ENCODE measurements at places on chromosomes 13 and 19. TPM values are rescaled to one million over a fixed set of nuclear protein-coding genes. Genes with fewer than 3 reads are reported as not detected.

The ZNF429 gene
- 5.6 TPM for total RNA-seq

The CALR3 gene
- not detected for total RNA-seq

The FOXA3 gene
- total RNA-seq, result not detected

The ZNF28 gene
- 15.7 TPM for total RNA-seq

The ZNF541 gene
- not detected for total RNA-seq

The ZNF556 gene
- total RNA-seq, result under 0.01 TPM

The FKBP8 gene
- total RNA-seq, result 289 TPM

The SPINT2 gene
- total RNA-seq, result 8.7 TPM

The FXYD3 gene
- total RNA-seq, result not detected

DNA sequence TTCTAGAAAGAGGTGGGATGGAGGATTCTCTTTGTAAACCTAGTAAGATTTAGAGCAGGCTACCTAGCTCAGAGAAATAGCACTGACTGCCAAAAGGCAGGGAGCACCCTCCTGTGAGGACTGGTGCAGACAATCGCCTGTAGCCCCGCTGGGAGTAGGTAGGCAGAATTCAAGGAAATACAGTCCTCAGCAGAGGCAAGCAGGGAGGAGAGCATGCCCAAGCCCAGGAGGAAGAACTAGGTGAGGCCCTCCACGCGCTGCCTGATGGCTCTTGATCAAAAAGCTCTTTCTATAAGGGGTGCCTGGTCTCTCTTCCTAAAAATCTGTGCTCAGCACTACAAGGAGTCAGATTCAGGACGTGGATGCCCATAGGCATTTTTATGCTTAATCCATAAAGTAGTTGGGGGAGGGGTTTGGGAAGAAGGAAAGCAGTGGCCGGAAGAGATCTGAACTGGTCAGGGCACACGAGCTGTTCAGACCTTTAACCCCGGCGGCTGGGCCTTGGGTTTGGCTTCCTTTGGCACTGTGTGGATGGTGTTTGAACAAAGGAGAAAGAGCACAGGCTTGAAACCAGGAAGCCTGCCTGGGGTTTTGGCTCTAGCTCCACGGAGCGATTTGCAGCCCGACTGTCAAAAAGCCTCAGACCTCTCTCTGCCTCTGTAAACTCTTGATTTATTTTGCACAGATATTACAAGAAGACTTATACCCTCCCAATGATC, 320.6 kb downstream of the FOXO1 start:
- no peak for DNase-seq

- no peak for DNase-seq
Measured at GRCh38 chr19:3723883-3724282, 15.7 kb downstream of the TJP3 start.

GRCh38 chr19:46551164-46551563, 50.0 kb upstream of the CALM3 start:
- DNase-seq, result no peak

GRCh38 chr19:42032431-42032830, 37.6 kb downstream of the GRIK5 start:
- peak; percentile 16 for DNase-seq

DNA sequence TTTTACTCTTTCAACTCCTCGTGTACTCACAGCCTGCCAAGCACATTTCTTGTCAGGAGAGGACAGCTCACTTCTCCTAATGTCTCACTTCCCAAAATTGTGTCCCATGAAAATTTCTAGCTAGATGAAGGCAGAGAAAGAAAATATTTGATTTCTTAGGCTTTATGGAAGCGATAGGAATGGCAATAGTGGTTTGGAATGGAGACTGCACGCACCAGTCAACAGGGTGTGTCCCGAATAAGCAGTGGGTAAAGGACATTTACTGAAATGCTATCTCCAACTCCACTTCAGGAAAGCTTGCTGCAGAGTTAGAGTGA, 321 bp upstream of the ZNF222 start:
- no peak for DNase-seq

DNA sequence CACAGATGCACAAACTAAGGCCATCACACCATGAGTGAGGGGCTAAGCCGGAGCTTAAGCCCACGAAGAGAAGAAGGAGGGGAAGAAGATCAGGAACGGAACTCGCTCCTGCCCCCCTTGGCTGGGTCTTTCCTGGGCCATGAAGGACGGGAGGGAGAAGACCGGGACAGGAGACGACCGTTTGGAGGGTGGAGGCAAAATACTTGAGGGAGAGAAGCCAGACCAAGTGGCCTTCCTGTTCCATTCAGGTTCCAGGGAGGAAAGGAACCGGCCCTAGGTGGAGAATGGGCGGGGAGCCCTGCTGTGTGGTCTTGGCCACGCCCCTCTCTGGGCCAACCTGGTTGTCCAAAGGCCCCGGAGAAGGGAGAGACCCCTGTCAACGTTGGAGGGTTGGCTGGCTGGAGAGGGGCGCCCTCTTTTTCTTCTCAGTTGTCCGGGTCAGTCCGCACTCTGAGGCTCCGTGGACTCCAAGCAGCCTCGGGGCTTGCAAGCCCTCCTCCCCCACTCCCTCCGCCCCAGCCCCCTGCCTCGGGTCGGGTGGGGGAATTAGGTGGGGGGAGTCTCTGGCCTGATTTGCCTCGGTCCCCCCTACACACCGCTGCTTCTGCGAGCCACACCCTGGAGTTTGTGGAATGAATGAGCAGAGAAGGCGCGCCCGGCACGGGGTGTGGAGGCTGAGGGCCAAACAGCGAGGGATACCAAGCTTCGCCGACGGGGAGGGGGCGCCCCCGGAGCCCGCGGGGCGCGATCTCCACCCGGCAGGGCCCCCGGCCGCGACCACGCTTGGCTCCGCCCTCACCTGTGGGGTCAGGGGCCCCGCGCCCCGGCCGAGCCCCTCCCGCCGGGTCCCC, 757 bp downstream of the FBN3 start:
- DNase-seq, result no peak

DNA sequence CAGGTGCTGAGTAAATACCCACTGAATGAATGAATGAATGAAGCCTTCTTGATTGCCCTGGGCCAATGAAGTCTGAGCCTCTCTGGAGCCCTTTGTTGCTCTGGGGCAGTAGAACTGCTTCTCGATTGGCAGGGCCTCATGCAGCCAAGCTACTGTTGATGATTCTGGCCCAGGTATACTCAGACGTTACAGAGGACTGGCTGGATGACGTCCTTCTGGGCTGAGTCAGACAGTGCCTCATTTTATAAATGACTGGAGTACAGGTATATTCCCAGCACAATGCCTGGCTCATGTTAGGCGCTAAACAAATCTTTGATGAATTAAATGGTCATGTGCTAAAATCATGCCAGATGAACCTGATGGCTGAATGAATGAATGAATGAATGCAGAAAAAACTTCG, 243.8 kb upstream of the MAB21L1 start:
- DNase-seq, result no peak

DNA sequence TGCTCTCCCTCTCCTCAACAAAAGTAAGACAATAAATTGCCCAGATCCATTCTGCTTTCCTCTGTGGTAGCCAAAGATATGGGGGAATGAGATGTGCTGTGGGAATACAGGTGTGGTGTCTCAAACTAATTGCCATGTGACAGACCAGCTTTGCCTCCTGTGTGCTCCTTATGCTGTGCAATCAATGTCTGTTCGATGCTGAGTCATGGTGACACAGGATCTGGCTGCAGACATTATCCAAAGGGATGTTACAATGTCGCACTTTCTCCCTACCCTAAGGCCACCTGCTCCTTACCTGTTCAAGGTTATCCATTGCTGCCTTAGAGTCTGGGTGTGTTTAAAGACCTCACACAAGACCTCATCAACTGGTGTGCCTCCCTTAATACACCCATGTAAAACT, 32.5 kb downstream of the FGF14 start:
- DNase-seq, result peak; percentile 17

DNA sequence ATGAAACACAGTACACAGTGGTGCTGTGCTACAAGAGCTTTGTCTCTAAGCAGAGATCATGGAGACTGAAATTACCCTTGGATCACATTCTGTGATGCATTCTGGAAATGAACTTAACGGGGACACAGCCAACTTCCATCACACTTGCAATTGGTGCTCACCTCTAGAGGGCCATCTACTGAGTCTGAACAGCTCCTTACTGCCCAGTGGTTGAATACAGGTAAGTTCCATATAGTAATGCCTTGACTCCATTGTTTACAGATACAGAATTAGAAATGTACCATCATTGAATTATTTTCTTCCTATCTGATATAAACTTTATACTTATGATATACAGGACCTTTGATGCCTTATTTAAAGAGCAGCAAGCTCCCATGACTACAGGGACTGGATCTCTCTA, 686.4 kb downstream of the PCDH9 start:
- no peak for DNase-seq

DNA sequence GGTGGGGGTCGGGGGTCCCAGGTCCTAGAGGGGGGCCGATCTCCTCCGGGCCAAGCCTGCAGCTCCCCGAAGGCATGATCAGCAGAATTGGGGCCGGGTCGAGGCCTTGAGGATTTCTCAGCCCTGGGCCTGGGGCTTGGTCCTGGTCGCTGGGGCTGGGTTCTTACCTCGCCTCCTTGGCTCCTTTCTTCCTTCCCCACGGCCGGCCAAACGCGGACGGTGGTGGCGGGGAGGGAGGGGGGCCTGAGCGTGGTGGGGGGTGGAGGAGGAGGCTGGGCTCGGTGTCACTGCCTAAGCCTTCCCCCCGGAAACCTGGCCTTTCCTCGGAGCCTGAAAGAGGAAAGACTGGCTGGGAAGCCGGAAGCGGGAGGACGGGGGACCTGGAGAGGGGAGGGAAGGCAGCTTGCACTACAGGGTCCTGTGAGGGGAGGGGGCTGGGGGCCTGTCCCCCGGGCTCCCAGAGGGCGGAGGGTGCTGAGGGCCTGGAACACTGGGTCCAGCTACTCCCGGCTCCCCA, at the start of gene ZNF579:
ZNF579 (minus strand) TSS at position 221 of the 517 bp plus-strand sequence. CDS start 1,209 bp downstream, outside the sequence.
- DNase-seq, result peak; percentile 93

- no peak for DNase-seq
Measured at GRCh38 chr13:96898646-96899254, 95.5 kb downstream of the OXGR1 start.

DNA sequence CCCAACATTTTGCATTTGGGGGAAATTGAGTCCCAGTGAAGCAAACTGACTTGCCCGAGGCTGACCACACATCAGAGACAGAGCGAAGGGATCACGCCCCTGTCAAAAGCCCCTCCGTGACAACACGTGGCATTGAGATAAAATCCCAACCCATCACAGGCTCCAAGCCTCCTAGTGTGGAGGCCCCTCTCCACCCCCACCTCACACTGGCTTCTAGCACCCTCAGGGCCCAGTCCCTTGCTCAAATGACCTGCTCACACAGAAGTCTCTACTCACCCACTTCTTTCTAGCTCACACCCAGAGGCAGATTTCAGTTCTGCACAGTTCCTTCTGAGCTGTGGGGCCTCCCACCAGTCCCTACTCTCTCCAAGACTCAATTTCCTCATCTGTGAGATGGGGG, 10.3 kb downstream of the HPN start:
- no peak for DNase-seq

DNA sequence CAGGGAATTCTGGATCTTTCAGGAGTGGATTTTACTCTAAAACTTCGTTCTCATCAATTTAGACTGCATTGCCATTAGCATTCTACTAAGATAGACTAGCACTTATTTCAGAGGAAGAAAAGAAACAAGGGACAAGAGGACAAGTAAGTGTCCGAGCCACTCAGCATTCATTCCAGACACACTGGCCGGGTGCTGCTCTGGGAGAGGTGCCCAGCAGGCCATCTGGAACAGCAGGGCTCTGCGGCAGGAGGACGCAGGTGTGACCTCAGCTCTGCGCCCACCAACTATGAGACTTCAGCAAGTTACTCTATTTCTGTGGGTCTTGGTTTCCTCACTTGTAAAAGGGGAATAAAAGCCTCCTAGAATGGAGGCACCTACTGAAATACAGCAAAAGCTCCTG, 4.2 kb downstream of the EPS15L1 start:
- DNase-seq, result no peak

GRCh38 chr19:10871711-10872545, 575 bp downstream of the CARM1 start:
- DNase-seq, result no peak

DNA sequence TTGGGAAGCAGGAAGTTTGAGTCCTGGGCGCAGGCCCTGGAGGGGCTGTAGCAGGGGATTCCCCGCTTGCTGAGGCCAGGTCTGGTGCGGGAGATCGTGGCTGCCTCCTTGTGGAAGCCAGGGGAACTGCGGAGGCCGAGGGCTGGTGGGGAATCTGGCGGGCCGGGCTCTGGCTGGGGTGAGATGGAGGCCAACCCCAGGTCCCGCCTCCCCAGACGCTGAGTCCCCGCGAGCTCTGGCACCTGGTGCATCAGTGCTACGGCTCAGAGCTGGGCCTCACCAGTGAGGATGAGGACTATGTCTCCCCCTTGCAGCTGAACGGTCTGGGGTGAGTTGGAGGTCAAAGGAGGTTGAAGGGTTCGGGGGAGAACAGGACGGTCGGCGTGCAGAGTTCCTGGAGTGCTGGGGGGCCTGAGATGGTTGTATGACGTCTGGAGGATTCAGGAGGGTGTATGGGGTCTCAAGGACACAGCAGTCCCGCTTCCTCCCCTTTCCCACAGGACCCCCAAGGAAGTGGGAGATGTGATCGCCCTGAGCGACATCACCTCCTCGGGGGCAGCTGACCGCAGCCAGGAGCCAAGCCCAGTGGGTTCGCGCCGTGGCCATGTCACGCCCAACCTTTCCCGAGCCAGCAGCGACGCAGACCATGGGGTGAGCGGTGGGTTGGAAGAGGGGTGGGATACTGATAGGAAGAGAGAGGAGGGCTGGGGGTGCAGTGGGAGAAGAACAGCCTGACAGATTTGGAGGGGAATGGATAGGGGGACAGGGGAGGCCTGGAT, 13.1 kb downstream of the GRAMD1A start:
- peak; percentile 47 for DNase-seq

GRCh38 chr13:106234636-106235035, 300.8 kb downstream of the EFNB2 start:
- DNase-seq, result no peak

GRCh38 chr13:98827449-98827848, 75.0 kb upstream of the SLC15A1 start:
- DNase-seq, result no peak

- no peak for DNase-seq
Measured at GRCh38 chr13:90552702-90553101, 794.8 kb upstream of the MIR17HG start.

DNA sequence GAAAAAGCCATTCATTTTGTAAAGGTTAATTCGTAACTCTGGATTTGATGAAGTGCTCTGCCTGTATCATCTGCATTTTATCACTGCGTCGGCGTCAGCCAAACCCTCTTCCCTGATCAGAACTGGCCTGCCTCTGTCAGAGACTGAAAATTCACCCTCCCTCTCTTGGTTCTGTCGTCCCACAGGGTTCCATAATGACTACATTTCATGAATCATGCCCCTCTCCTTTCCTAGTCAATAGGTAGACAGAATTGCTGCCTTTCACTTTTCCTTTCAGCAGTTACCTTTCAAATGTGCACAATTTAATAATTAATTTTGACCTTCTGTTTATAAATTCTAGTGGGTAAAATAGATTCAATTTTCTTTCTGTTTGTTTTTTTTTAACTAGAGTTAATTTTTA, 423.4 kb downstream of the RFC3 start:
- no peak for DNase-seq

- peak; percentile 15 for DNase-seq
Measured at GRCh38 chr19:35718345-35719041, 690 bp downstream of the KMT2B start.

GRCh38 chr13:79659121-79659521, 178.2 kb downstream of the NDFIP2 start:
- peak; percentile 51 for DNase-seq

Measured in fibroblast of lung (primary cell).